ENCODE measurements at places on chromosomes 2 and 18.

DNA sequence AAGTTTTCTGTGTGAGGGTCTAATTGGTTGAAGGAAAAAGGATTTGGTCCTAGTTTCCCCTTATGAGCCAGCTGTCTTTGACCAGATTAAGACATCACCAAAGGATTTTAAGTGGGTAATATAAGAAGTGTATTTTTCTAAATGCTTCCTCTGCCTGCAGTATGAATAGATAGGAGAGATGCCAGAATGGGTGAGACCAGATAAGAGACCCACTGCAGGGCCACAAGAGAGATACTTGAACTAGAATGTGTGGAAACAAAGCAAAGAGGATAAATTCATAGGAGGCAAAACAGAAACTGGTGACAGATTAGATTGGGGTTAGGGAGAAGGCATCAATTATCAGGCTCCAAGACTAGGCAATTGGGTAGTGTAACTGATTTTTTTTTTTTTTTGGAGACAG is 1.1 kb upstream of the HDHD2 start:
- DNase-seq = no peak

DNA sequence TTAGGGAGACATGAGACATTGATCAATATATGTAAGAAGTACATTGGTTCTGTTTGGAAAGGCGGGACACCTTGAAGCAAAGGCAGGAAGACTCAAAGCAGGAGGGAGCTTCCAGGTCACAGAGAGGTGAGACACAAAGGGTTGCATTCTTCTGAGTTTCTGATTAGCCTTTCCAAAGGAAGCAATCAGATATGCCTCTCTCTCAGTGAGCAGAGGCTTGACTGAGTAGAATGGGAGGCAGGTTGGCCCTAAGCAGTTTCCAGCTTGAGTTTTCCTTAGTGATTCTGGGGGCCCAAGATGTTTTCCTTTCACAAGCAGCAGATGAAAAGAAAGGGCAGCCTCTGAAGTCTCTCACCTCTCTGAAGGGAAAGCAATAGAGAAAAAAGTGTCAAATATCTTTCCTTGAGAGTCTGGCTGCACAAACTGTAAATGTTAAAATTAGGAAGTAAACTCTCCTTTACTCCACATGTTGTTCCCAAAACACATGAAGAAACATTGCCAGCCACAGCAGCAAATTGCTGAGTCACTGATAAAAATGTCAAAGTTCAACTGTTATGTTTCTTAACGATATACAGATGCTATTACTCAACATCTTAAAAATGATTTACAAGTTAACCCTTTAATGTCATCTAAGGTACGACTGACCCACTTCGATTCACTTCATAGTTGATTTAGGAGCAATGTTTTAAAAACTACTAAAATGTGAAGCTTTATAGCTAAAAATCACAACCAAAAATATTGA is 40.3 kb downstream of the CYB5A start:
- no peak for DNase-seq

DNA sequence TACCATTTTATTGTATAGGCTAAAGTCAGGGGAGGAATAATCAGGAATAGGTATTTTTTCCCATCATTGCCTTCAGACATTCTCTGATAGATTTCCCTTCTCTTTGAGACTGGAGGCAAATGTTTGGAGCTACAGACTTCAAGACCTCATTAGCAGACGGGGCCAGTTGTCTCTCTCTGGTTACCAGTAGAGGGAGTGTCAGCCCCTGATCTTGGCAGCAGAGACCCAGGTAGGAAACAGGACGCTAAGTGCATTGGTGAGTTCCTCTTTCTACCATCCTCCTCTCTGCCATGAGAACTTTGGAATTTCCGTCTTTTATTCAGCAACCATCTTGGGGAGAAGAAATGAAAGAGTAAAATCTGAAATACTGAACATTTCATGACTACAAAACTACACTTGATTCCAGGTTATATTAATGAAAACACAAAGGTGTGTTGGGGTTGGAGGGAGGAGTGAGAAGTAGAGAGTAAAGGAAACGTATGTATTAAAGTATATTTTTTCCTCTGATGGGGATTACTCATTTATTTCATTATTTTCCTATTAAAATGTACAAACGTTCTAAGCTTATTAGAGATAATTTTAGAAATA is 186.2 kb upstream of the GCFC2 start:
- DNase-seq = no peak

DNA sequence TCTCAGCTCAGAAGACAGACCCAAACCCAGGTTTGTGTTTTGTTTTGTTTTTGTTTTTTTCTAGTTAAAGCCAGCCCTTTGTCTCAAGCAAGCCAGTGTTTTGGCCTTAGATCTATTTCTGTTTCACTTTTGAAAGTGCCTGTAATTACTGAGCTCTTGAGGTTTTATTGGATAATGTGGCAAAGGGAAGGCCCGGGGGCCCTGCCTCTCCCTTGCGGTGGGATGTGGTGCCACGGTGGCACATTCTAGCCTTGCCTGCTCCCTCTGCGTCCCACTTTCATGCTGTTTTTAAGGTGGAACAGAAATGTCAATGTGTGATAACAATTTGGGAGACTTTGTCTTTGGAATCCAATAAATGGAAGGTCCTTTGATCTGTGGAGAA is 2.5 kb downstream of the HPCAL1 start:
- DNase-seq = no peak

DNA sequence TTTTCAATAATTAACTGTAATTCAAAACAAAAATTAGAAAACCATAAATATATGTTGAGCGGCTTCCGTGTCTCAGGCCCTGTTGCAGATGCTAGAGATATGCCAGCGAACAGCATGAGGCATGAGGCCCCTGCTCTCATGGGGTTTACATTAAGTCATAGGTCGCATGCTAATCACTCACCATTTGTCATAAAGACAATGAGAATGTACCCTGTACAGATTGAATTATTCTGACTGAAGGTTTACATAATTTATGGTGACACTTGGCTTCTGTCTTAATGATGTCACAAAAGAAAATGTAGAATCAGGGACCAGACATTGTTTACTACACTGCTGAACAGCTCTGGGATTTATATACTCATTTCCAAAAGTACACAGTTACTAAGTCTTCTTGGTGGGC is 5.9 kb upstream of the VAPA start:
- DNase-seq = no peak

- peak; percentile 5 for DNase-seq
Measured at GRCh38 chr2:113979191-113980128, 89.6 kb downstream of the ACTR3 start.

DNA sequence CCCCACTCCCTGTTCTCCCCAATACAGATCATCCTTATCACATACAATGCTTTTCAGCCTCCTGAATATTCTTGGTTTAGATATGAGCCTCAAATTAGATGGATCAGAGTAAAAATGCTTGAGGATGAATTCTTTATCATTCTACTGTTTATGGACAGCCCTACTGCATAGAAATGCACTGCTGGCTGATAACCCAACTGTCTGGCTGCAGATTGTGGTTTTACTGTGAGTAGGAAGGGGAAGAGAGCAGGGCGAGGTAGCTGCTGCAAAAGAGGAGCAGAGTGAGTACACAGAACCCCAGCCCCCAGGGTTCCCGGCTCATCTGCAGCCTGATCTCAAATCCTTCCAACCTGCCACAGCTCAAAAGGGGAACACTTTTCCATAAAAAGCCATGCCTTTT is 29.4 kb upstream of the NCOA1 start:
- no peak for DNase-seq

DNA sequence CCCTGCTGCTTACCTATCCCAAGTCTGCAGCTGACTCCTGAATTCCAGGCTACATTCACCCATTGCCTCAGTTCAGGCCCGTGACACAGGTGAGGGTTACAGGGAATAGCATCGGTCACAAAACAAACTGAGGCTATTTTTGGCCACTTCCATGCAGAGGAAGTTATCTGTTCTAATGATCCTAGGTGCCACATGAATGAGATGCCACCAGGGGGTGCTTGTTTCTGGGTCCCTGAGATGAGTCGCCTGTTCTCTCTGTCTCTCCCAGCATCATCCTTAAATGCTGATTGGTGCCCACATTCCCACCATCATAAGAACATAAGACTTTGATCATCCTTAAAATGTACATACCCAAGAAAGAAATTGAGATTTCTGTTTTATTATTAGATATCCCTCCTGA is 119.0 kb upstream of the CELF4 start:
- DNase-seq = no peak

GRCh38 chr2:240926516-240927389 is 20.6 kb downstream of the CROCC2 start:
- no peak for DNase-seq

DNA sequence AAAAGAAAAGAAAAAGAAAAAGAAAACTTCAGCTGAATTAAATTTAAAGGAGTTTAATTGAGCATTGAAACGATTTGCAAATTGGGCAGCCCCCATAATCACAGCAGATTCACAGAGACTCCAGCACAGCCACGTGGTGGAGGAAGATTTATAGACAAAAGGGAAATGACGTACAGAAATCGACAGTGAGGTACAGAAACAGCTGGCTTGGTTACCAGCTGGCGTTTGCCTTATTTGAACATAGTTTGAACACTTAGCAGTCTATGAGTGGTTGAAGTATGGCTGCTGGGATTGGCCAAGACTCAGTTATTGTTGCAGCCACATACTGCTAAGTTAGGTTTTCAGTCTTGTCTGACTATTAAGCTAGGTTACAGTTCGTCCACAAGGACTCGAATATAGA is 312.2 kb upstream of the SLC14A2 start:
- no peak for DNase-seq

GRCh38 chr2:37366773-37367172 is 22.3 kb downstream of the QPCT start:
- DNase-seq = no peak

- DNase-seq = peak; percentile 18
Measured at GRCh38 chr2:12057436-12058166, 311.2 kb downstream of the LPIN1 start.

GRCh38 chr18:23012249-23012648 is 79.1 kb downstream of the RBBP8 start:
- DNase-seq = no peak

DNA sequence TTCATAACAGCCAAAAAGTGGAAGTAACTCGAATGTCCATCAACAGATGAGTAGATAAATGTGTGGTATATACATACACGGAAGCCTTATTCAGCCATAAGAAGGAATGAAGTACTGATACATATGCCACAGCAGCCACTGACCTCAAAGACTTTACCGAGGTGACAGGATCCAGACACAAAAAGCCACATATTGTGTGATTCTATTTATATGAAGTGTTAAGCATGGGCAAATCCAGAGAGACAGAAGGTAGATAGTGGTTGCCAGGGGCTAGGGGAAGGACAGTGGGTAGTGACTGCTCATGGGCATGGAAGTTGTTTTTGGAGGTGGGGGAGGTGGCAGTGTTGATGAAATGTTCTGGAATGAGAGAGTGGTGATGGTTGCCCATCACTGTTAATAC is 33.9 kb downstream of the ZAP70 start:
- DNase-seq = no peak

DNA sequence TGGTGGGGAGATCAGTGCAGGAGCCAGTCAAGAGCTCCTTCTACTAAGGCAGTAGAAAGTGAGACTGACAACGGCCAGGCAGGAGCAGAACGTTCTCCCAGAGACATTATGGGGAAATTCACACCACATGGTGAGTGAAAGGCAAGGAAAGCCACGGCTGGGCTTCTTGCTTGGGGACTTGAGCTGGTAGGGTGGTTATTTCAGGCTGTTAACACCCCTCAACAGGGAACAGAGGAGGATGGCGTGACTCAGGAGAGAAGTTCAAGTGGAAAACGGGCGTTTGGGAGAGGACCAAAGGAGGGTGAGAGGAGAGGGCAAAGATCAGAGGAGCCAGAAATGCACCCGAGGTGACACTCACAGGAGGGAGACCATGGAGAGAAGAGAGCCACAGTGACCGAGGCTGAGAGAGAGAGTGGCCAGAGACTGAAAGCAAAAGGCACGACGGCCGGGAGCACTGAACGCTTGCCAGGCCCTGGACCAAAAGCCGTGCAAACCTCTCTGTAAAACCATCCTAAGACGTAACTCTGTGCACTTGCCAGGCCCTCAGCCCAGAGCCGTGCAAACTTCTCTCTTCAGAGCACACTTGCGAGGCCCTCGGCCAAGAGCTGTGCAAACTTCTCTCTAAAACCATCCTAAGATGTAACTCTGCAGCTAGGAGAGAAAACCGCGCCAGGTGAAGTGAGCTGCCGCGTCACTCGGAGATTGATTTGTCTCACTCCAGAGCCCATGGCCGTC is 7.7 kb downstream of the TPO start:
- no peak for DNase-seq

DNA sequence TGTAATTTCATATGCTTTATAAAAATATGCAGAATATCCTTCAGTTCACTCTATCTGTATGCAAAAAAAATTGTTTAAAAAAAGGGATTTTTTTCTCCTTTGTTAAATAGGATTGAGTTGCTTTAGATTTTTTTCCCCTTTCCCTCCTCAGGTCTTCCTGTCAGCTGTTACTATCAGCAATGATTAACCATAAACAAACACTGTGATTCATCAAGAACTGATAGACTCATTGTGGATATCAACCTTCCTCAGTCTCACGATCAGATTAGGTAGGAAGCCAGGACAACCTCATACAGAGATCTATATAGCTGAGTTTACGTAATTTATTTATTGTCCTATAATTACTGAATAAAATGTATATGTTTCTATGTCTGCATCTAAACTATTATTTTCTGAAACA is 2136.2 kb upstream of the CELF4 start:
- no peak for DNase-seq

GRCh38 chr18:34928754-34929335 is 112.4 kb upstream of the MAPRE2 start:
- DNase-seq = no peak

- DNase-seq = no peak
Measured at GRCh38 chr18:45108754-45109153, 428.1 kb downstream of the SETBP1 start.

GRCh38 chr18:45328811-45329210 is 286.5 kb upstream of the SLC14A2 start:
- no peak for DNase-seq

DNA sequence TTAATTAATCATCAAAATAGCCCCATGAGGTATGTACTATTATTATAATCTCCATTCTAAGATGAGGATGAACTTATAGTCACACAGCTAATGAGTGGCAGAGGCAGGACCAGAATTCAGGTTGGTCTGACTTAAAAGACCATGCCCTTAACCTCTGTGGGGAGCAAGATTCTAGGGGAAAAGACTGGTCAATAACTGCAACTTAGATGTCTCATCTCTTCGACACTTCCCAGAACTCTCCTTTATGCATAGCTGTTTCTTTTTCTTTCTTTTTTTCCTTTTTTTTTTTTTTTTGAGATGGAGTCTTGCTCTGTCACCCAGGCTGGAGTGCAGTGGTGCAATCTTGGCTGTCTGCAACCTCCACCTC is 66.3 kb upstream of the RTN4 start:
- no peak for DNase-seq

DNA sequence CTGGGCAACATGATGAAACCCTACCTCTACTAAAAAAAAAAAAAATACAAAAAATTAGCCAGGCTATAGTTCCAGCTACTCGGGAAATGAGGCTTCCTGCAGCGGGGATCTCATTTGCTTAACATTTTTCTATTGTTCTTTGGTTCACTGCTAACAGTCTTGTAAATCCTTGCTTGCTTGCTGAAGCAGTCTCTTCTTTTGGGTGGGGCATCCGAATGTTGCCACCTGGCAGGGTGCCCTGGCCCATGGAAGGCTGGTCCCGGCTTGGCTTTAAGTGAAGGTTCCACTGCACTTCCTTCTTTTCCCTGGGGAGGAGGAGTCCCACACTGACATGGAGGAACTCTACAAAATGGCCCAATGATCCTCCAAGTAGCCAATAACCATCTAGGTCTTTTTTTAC is 6.0 kb upstream of the ANKRD29 start:
- no peak for DNase-seq
